ENCODE measurements at places on chromosomes 16 and 17. TPM values are rescaled to one million over a fixed set of nuclear protein-coding genes. Genes with fewer than 3 reads are reported as not detected.

Gene FZD2
- total RNA-seq, result 9.8 TPM

Gene PRRT2
- total RNA-seq, result 3.1 TPM

Gene WNT9B
- 0.23 TPM for total RNA-seq

Gene GPR139
- not detected for total RNA-seq

Data from left lung (tissue), 14 donors.